ENCODE measurements at places on chromosomes 16 and 17.
A peak's percentile ranks its signal among the peaks of the same experiment; 100 is the strongest.

- no peak within 1 kb of the TSS for H3K27ac ChIP-seq
- H3K27me3 ChIP-seq, result peaks cover 27% of the 10 kb centered on the region
- H3K4me3 ChIP-seq, result no peak within 1 kb of the TSS
- no peaks in the 10 kb centered on the region for H3K4me1 ChIP-seq
- no peak for DNase-seq
These were observed at the start of gene SPPL2C for GRCh38 chr17:45844695-45845375. TSS of gene SPPL2C (plus strand) at chr17:45844881. CDS start at chr17:45844907, 26 bp downstream.

DNA sequence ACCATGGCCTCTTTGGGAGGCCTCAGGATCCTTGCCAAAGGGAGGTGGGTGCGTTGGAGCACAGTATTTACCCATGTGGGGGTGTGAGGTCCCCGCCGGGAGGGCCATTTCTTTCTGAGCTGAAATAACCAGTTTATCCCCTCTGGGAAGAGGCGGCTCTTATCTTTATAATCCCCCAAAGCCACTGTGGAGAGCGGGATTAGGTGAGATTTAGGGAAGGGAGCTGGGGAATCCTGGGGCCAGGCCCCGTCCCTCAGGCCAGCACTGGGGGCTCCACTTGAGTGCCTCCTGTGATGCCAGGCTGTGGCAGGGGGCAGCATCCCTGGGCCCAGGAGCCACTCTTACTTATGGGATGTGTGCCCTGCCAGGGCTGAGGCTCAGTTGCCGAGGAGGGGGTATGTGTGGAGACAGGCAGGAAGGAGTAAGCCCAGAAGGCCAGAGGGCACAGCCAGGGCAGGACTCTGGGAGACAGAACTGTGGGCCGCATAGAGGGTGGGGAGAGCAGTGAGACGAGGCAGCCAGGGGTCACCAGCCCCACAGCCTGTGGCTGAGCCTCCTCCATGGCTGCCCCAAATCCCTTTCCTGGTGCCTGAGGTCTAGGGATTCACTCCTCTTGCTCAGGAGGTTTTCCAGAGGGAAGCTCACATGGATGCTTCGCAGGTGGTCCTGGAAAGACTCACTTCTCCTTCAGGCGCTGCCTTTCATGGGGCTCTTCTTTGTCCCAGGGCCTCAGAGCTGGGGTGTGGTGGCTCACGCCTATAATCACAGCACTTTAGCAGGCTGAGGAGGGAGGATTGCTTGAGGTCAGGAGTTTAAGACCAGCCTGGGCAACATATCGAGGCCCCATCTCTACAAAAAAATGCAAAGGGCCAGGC is 25.0 kb downstream of the TMEM94 start:
- DNase-seq, result no peak
- H3K27ac ChIP-seq, result no peak overlapping the region
- no peaks in the 10 kb centered on the region for H3K4me1 ChIP-seq
- H3K36me3 ChIP-seq, result no peaks in the 10 kb centered on the region
- no peaks in the 10 kb centered on the region for H3K27me3 ChIP-seq
- H3K4me3 ChIP-seq, result no peak overlapping the region

DNA sequence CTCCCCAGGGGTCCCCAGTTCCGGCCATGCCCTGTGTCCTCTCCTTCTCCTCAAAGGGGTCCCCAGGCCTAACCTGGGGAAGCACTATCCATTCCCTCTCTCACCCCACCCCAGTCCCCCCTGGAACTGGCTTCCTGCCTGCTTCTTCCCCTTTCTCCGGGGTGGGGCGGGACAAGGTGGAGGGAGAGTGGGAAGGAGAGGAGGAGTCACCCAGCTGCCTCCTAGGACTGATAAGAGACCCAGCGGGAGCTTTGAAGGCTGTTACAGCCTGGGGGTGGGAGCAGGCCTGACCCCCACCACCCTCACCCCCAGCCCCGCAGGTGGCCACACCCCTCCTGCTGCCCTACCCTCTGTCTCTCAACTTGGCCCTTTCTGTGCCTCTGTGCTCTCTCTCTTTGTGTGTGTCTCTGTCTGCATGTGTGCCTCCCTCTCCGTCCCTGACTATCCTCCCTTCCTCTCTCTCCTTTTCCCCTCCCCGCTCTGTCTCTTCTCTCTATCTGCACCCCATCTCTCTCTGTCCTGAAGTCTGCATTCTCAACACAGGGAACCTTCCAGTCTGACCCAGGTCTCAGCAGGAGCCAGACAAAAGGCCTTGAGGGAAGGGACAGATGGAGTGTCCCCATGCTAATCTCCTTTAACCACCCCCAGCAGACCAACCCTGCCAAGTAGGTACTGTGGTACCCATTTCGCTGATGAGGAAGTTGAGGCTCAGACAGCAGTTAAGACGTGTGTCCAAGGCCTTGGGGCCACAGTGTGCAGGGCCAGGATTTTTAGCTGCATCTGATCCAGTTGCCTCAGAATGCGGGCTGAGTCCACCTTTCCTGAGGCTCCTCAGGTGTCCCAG is 66.1 kb downstream of the RAB11FIP4 start:
- no peak for DNase-seq
- H3K4me3 ChIP-seq, result no peak overlapping the region
- no peaks in the 10 kb centered on the region for H3K4me1 ChIP-seq
- no peak overlapping the region for H3K27ac ChIP-seq

DNA sequence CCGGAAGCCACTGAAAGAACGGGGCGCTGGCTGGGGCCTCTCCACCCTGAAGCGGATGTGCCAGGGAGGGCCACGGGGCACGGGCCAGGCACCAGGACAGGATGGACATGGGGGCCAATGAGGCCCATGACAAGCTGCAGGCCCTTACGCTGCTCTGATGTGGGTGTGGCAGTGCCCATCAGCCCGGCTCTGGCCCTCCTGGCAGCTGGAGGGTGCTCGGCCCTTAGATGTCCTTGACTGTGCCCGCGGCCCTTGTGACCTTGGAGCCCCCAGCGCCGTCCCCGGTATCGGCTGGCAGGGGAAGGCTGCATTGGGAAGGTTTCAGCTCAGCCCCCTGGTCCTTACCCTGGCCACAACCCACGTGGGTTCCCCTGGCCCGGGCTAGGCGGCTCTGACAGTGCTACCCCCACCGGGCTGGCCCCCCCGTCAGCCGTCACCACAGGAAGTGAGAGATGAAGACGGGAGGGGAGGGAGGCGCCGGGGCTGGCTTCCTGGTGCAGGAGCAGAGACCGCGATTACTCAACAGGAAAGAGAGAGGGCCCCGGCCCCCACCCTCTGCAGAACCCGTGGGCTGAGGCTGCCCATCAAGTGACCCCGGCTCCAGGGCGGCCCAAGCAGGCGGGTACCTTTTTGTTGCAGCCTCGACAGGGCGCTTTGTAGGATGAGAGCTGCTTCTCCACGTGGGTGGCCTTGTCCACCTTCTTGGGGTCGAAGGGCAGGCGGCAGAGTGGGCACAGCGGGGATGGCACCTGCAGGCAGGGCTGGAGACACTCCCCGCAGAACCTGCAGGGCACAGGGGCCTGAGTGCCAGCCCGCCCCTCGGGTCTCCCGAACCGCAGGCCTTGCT is 5.3 kb downstream of the RNF166 start:
- peak; percentile 81 for DNase-seq
- H3K4me3 ChIP-seq, result peak overlapping the region; percentile 52
- H3K36me3 ChIP-seq, result no peaks in the 10 kb centered on the region
- H3K27ac ChIP-seq, result peak overlapping the region; percentile 69
- no peaks in the 10 kb centered on the region for H3K27me3 ChIP-seq

DNA sequence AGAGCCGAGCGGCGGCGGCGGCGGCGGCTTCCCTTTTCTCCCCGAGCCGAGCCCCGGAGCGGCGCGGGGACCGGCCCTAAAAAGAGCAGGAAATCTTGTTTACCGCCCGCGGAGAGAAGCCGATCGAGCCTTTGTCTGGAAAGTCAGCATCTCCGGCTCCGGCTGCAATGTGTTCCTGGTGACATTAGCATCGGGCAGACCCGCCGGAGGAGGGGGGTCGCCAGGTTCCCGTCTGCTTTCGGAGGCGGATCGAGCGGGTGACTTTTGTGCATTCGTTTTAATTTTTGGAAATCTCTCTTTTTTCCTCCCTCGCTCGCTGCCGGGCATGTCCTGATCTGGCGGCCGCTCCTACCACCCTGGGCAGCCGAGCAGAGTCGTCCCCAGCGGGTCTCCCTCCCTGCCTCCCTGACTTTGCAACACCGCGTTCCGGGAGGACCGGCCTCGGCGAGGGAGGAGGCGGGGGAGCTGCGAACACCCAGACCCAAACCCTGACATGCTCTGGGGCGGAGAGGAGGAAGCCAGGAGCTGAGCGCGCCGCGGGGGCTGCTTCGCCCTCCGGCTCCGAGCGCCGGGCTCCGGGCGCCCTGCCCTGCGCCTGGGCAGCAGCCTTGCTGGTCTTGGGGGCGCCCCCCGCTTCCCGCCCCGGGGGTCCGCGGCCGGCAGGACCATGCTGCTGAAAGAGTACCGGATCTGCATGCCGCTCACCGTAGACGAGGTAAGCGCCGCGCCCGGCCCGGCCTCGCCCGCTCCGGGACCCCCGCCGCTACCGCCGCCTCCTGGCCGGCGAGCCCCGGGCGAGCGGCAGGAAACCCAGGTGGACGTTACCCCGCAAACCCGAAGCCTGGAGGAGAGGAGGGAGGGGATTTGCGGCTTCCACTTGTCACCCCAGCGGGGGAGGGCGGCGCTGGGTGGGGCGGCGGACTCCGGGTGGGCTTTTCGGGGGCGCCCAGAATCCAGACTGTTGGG is 690 bp downstream of the PITPNC1 start:
- DNase-seq, result peak; percentile 50
- H3K4me1 ChIP-seq, result peaks cover 22% of the 10 kb centered on the region
- peak overlapping the region; percentile 74 for H3K27ac ChIP-seq
- H3K4me3 ChIP-seq, result peak overlapping the region; percentile 96
- H3K36me3 ChIP-seq, result no peaks in the 10 kb centered on the region

GRCh38 chr17:20066253-20066652 is 57.1 kb downstream of the SPECC1 start:
- no peaks in the 10 kb centered on the region for H3K27me3 ChIP-seq
- H3K4me1 ChIP-seq, result peaks cover 42% of the 10 kb centered on the region
- no peak overlapping the region for H3K4me3 ChIP-seq
- no peak for DNase-seq
- no peak overlapping the region for H3K27ac ChIP-seq

GRCh38 chr16:27770271-27771196 is 220.6 kb downstream of the KATNIP start:
- H3K27me3 ChIP-seq, result no peaks in the 10 kb centered on the region
- H3K4me1 ChIP-seq, result no peaks in the 10 kb centered on the region
- H3K36me3 ChIP-seq, result no peaks in the 10 kb centered on the region
- H3K4me3 ChIP-seq, result no peak overlapping the region
- DNase-seq, result no peak
- no peak overlapping the region for H3K27ac ChIP-seq

GRCh38 chr17:40490289-40490853 is 11.1 kb downstream of the TNS4 start:
- no peaks in the 10 kb centered on the region for H3K36me3 ChIP-seq
- H3K4me1 ChIP-seq, result no peaks in the 10 kb centered on the region
- H3K4me3 ChIP-seq, result no peak overlapping the region

GRCh38 chr17:14580499-14580898 is 279.6 kb downstream of the HS3ST3B1 start:
- no peaks in the 10 kb centered on the region for H3K4me1 ChIP-seq
- H3K36me3 ChIP-seq, result no peaks in the 10 kb centered on the region
- no peak overlapping the region for H3K27ac ChIP-seq
- no peak overlapping the region for H3K4me3 ChIP-seq
- H3K27me3 ChIP-seq, result no peaks in the 10 kb centered on the region

- H3K4me3 ChIP-seq, result no peak overlapping the region
- H3K36me3 ChIP-seq, result no peaks in the 10 kb centered on the region
- H3K27me3 ChIP-seq, result no peaks in the 10 kb centered on the region
- DNase-seq, result no peak
These were observed 154.8 kb upstream of the SOX9 start for GRCh38 chr17:71966055-71966454.

GRCh38 chr16:61929776-61930175 is 106.5 kb downstream of the CDH8 start:
- H3K36me3 ChIP-seq, result no peaks in the 10 kb centered on the region
- DNase-seq, result no peak
- no peaks in the 10 kb centered on the region for H3K27me3 ChIP-seq
- H3K4me3 ChIP-seq, result no peak overlapping the region

- DNase-seq, result no peak
- no peak overlapping the region for H3K4me3 ChIP-seq
- H3K27me3 ChIP-seq, result no peaks in the 10 kb centered on the region
- H3K4me1 ChIP-seq, result no peaks in the 10 kb centered on the region
These were observed 79.4 kb downstream of the CCDC182 start for GRCh38 chr17:57665696-57666095.

GRCh38 chr17:64117981-64118979 is 11.7 kb downstream of the ERN1 start:
- no peak overlapping the region for H3K4me3 ChIP-seq
- H3K36me3 ChIP-seq, result peaks cover 10% of the 10 kb centered on the region
- H3K27ac ChIP-seq, result no peak overlapping the region
- peaks cover 56% of the 10 kb centered on the region for H3K4me1 ChIP-seq

GRCh38 chr17:81097943-81098308 is 63.0 kb downstream of the BAIAP2 start:
- no peak overlapping the region for H3K27ac ChIP-seq
- peaks cover 84% of the 10 kb centered on the region for H3K27me3 ChIP-seq
- peaks cover 5% of the 10 kb centered on the region for H3K4me1 ChIP-seq
- no peak for DNase-seq

GRCh38 chr17:10735251-10735650 is 5.4 kb upstream of the TMEM220 start:
- H3K27ac ChIP-seq, result no peak overlapping the region
- peaks cover 10% of the 10 kb centered on the region for H3K27me3 ChIP-seq
- DNase-seq, result no peak
- H3K36me3 ChIP-seq, result no peaks in the 10 kb centered on the region
- no peaks in the 10 kb centered on the region for H3K4me1 ChIP-seq
- no peak overlapping the region for H3K4me3 ChIP-seq

- H3K27me3 ChIP-seq, result no peaks in the 10 kb centered on the region
- peaks cover 4% of the 10 kb centered on the region for H3K4me1 ChIP-seq
- no peak overlapping the region for H3K27ac ChIP-seq
- DNase-seq, result no peak
These were observed 480 bp downstream of the TSR3 start for GRCh38 chr16:1351215-1351581.

GRCh38 chr16:68995011-68995504 is 110.4 kb upstream of the HAS3 start:
- no peaks in the 10 kb centered on the region for H3K36me3 ChIP-seq
- DNase-seq, result no peak
- H3K27ac ChIP-seq, result no peak overlapping the region
- no peaks in the 10 kb centered on the region for H3K4me1 ChIP-seq
- no peak overlapping the region for H3K4me3 ChIP-seq

GRCh38 chr16:25106567-25107465 is 4.7 kb upstream of the LCMT1 start:
- H3K4me3 ChIP-seq, result peak overlapping the region; percentile 84
- H3K4me1 ChIP-seq, result 0 out of 2 replicates have a peak, but pooled peaks cover 15% of the 10 kb centered on the region

GRCh38 chr17:27327397-27327796 is 33.5 kb downstream of the WSB1 start:
- peaks cover 5% of the 10 kb centered on the region for H3K4me1 ChIP-seq
- H3K36me3 ChIP-seq, result no peaks in the 10 kb centered on the region
- DNase-seq, result no peak
- H3K4me3 ChIP-seq, result no peak overlapping the region

All from MM.1S (cell line).